Coronary artery (tissue), 2 donors: ENCODE measurements at places on chromosomes 3 and 15.

DNA sequence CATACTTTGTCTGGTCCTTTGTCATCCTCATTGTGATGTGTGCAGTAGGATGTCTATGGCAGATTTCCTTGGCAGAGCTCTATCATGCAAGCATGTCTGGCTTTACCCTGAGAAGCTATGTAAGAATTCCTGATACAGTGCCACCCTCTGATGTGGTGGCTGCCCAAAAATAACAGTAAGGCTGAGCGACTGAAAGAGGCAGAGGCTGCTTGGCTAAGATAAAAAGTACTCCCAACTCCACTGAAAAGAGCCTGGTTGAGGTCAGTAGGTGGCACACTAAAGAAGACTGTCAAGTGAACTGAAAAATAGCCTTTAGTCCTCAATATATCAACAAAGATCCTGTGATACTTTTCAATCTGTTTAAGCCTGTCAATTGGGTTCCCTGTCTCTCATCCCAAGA, 31.7 kb downstream of the BTLA start:
- DNase-seq: no peak

GRCh38 chr3:151460228-151460627, 633 bp downstream of the IGSF10 start:
- no peak for DNase-seq

DNA sequence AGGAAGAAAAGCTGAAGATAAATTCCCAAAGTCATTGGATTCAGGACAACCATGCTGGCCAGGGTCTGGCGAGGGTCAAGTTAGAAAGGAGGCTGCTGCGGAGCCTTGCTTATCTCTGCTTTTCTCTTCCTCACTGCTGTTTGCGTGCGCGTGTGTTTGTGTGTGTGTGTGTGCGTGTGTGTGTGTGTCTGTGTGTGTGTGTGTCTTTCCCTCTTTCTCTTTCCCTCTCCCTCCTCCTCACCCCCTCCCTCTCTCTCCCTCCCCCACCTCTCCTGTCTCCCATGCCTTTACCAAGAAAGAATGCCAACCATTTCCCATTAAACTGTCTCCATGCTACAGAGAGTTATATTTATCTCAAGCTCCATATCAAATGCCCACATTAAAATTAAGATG, at the start of gene COLQ:
Gene COLQ, minus strand, starts transcription at position 134 of the 393 bp plus-strand sequence. Its CDS starts 81 bp downstream, at position 53.
- no peak for DNase-seq

GRCh38 chr3:101219842-101220560, 100.4 kb downstream of the IMPG2 start:
- no peak for DNase-seq

- DNase-seq: no peak
Observed at GRCh38 chr3:183400352-183400751, 28.1 kb downstream of the MCF2L2 start.

DNA sequence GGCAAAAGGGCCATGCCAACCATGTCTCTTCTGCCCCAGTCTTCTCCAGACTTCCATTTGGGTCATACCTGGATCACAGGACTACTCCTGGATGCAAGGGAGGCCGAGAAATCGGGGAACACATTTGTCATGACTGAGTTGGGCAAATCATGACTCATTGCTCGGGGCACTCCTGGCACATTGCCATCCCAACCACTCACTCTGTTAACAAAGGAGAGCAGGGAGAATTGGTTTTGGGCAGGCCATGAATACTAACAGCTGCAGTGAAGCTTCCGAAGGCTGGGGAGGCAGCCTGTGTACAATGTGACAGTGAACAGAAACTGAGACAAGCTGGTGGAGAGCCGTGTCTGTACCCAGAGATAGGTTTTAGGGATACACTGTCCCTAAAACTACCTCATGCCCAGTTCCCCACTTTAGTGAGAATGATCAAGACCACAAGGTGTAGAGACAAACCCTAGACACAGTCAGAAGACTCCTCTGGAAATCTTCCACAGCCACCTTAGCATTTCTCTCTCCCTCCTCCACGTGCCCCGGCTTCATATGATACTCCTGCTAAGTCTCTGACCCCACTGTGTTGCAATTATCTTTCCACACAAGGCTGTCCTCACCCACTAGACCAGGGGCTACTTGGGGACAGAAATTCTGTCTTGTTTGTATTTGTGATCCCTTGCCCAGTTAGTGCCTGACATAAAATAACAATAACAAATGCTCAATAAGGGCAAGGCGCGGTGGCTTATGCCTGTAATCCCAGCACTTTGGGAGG, 10.5 kb upstream of the BUB1B start:
- no peak for DNase-seq

GRCh38 chr3:73136941-73137340, 75.5 kb downstream of the EBLN2 start:
- DNase-seq: no peak

DNA sequence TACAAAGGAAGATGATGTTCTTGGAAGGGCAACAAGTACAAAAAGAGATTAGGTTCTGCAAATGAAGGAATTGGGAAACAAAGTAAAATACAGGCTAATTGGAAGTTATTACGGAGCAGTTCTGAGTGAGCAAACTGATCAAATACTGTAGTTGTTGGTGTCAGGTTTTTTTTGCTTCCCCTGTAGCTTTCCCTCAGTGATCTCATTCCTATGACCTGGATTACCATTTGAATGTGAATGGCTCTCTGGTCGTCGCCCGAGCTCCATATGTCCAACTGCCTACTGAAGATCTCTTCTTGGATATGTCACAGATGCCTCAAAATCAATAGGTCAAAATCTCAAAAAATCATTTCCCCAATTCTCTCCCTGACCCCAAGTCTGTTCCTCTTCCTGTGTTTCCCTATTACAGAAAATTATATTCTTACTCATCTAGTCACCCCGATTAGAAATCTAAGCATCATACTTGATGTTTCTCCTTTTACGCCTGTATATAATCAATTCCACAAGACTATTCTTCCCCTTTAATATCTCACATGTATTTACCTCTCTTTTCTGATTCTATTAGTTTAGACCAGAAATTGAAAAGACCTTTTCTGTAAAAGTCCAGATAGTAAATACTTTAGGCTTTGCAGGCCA, 29.0 kb downstream of the GOLM2 start:
- DNase-seq: no peak

DNA sequence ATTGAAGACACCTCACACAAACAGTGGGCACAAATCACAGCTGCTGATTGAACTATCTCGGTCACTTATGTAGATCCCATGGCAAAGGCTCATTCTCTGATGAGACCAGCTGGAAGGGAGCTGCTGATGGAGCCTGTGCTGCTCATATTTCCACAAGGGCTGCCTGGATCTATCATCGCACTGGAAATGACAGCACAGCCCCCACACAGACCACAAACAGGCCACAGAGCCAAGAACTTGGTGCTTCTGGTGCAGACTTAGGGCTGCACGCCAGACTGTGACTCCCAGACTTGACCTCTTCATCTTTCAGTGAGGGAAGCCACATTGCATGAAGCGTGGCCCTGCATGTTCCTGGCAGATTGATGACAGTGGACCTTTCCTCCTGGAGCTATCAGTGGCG, 197.6 kb downstream of the MINAR1 start:
- no peak for DNase-seq

GRCh38 chr15:63340878-63341277, 40.8 kb downstream of the CA12 start:
- DNase-seq: no peak

- no peak for DNase-seq
Observed at GRCh38 chr15:41487802-41488201, 5.9 kb upstream of the ITPKA start.

GRCh38 chr3:161489395-161489794, 7.2 kb upstream of the OTOL1 start:
- no peak for DNase-seq

- no peak for DNase-seq
Observed at GRCh38 chr3:189272500-189273119, 100.8 kb downstream of the TPRG1 start.

DNA sequence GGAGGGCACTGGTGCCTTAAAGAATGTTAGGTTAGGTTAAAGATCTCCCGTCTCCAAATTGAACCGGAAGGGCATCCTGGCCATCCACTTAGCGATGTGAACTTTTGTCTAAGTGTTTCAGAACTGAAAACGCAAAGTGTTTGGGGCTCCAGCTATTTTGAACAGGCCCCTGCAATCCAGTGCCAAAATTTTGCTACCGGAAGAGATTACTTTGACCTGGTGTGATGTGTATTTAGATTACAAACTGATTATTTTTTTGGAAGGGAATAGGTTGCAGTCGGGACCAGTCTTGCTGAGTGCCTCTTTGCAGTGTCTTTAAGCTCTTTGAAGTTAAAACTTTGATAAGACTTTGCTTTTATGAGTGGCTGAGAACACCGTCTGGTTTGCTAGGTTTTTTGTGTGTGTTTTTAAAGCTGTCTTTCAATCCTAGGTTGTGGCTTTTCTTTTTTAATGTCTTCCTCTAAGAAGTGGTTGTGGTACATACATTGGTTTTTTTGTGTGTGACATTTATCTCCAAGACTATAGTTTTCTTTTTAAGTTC, 179.6 kb downstream of the OR4M2 start:
- DNase-seq: no peak

- DNase-seq: no peak
Observed at GRCh38 chr3:58693940-58694850, 27.6 kb upstream of the FAM3D start.

DNA sequence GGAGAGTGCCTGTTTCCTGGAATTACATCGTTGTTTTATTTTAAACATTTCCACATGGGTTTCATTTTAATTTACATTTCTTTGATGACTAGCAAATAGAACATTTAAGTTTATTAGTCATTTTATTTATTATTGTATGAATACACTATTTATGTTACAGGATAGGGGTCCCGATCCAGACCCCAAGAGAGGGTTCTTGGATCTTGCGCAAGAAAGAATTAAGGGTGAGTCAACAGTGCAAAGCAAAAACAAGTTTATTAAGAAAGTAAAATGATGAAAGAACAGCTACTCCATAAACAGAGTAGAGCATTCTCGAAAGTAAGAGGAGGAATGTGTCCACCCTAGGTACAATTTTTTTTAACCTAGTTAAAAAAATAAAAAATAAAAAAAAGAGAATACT, 539.5 kb downstream of the NAALADL2 start:
- DNase-seq: no peak

GRCh38 chr3:37625690-37626360, 235.9 kb upstream of the CTDSPL start:
- DNase-seq: peak; percentile 63

GRCh38 chr15:74037171-74038117, 42.9 kb downstream of the PML start:
- no peak for DNase-seq

DNA sequence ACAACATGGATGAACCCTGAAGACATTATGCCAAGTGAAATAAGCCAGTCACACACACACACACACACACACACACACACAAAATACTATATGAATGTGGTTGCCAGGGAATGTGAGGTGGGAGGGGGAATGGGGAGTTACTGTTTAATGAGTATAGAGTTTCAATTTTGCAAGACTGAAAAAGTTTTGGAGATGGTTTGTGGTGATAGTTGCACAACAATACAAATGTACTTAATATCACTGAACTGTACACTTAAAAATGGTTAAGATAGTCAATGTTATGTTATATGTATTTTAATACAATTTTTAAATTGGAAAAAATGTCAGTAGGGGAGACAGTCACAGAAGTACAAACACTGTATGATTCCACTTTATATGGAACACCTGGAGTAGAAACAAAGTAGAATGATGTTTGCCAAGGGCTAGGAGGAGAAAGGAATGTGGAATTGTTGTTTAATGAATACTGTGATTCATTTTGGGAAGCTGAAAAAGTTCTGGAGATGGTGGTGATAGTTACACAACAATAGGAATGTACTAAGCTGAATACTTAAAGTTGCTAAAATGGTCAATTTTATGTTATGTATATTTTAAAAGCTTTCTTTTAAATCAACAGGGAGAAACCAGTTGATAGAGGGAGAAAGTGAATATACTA, 76.6 kb downstream of the RPL39L start:
- no peak for DNase-seq

- no peak for DNase-seq
Observed at GRCh38 chr3:197878427-197878826, 71.6 kb upstream of the RPL35A start.

GRCh38 chr3:135633078-135633477, 332.4 kb upstream of the PPP2R3A start:
- no peak for DNase-seq

DNA sequence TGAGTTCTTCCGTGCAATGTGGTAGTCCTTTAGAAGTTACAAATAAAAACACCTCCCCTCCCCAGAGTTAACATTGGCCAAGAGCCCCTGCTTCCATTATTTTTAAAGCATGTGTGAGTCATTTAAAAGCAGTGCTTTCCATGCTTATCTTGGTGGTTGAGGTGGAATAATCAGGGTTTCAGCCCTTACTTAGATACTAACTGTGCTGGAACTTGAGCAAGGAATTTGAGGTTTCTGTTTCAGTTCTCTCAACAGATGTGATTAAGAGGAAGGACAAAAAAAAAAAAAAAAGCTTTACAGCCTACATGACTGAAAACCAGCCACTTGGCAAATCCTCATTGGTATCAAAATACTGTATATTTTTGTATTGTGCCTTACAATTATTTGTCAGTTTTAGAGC, 64.5 kb downstream of the CGNL1 start:
- DNase-seq: no peak

GRCh38 chr3:54427941-54428871, 305.9 kb downstream of the CACNA2D3 start:
- DNase-seq: no peak

DNA sequence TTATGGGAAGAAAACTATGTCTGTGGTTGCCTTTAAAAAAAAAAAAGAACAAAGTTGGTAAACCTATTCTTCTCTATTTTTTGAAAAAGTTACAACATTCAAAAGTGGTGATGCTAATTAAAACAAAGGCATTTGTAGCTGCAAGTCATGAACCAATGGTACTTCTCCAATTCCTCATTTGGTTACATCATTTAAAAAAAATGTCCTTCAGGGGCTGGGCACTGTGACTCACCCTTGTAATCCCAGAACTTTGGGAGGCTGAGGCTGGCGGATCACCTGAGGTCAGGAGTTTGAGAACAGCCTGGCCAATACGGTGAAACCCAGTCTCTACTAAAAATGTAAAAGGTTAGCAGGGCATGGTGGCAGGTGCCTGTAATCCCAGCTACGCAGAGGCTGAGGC, 574.6 kb downstream of the VGLL3 start:
- no peak for DNase-seq

GRCh38 chr15:81097890-81098280, 36.2 kb upstream of the CFAP161 start:
- DNase-seq: no peak

DNA sequence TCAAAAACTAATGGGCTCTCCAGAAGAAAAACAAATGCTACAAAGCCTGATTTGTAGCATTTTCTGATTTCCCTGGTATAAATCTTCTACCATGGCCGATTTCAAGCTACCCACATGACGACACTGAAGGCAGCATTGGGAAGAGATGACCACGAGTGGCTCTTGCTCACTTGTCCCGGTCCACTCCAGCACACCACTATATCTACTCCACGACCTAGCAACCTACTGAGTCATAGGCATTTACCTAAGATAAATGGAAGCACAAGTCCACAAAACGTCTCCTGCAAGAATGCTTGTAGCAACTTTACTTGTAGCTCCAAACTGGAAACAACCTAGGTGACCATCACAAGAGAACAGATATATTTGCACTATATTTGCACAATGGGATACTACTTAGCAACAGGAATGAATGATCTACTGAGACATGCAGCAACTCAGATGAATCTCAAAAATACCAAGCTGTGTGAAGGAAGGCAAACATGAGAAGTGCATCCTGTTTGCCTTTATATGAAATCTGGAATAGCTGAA, 60.8 kb upstream of the HES1 start:
- no peak for DNase-seq

- no peak for DNase-seq
Observed at GRCh38 chr15:39211108-39211979, 369.5 kb upstream of the THBS1 start.
